ENCODE measurements at places on chromosomes 3 and 15.
A peak's percentile ranks its signal among the peaks of the same experiment; 100 is the strongest.

DNA sequence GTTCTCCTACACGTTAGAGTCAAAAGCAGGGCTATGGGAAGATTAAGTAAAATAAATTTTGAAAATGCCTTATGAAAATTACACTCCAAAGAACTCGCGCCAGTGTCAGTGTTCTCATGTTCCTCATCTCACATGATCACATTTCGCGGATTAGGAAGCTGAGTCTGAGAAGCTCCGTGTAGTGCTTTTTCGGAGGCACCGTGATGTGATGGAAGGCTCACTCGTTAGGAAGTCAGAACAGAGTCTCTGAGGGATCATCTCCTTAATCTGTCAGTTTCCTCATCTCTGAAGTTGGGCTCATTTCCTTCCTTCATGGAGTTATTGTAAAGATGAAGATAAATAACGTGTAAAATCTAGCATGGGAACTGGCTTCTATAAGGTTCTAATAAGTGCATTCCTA is 3.2 kb downstream of the ADIPOQ start:
- H3K36me3 ChIP-seq = no peaks in the 10 kb centered on the region
- no peak overlapping the region for H3K27ac ChIP-seq
- DNase-seq = no peak
- peaks cover 33% of the 10 kb centered on the region for H3K27me3 ChIP-seq
- no peaks in the 10 kb centered on the region for H3K4me1 ChIP-seq
- H3K4me3 ChIP-seq = no peak overlapping the region

GRCh38 chr3:14001136-14001535 is 121.3 kb upstream of the WNT7A start:
- DNase-seq = no peak
- H3K4me1 ChIP-seq = no peaks in the 10 kb centered on the region
- peaks cover 18% of the 10 kb centered on the region for H3K27me3 ChIP-seq
- H3K4me3 ChIP-seq = no peak overlapping the region
- H3K36me3 ChIP-seq = no peaks in the 10 kb centered on the region

GRCh38 chr3:65787340-65787739 is 251.4 kb downstream of the MAGI1 start:
- no peak overlapping the region for H3K27ac ChIP-seq
- H3K36me3 ChIP-seq = no peaks in the 10 kb centered on the region

- no peaks in the 10 kb centered on the region for H3K36me3 ChIP-seq
- DNase-seq = no peak
- H3K27me3 ChIP-seq = no peaks in the 10 kb centered on the region
- no peak overlapping the region for H3K4me3 ChIP-seq
- H3K4me1 ChIP-seq = peaks cover 27% of the 10 kb centered on the region
Measured at GRCh38 chr3:65662095-65662494, 376.6 kb downstream of the MAGI1 start.

- peaks cover 4% of the 10 kb centered on the region for H3K36me3 ChIP-seq
- peak overlapping the region; percentile 70 for H3K27ac ChIP-seq
- peaks cover 32% of the 10 kb centered on the region for H3K4me1 ChIP-seq
- no peak overlapping the region for H3K4me3 ChIP-seq
Measured at GRCh38 chr3:100150473-100150872, 36.2 kb upstream of the FILIP1L start.

DNA sequence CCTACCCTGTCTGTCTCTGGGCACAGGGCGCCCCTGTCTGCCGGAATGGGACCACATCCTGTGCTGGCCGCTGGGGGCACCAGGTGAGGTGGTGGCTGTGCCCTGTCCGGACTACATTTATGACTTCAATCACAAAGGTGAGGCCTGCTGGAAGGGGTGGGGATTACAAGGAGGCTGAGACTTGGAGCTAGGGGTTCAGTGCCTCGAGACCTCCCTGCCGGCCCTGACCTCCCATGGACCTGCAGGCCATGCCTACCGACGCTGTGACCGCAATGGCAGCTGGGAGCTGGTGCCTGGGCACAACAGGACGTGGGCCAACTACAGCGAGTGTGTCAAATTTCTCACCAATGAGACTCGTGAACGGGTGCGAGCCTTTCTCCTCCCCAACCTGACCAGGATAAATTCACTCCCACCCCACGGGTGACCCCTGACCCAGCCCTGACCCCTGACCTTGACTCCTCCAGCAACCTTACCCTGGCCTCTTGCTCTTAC is 20.4 kb downstream of the PTH1R start:
- peaks cover 44% of the 10 kb centered on the region for H3K4me1 ChIP-seq
- no peaks in the 10 kb centered on the region for H3K36me3 ChIP-seq
- no peak overlapping the region for H3K4me3 ChIP-seq
- H3K27ac ChIP-seq = no peak overlapping the region

GRCh38 chr15:77580996-77581682 is 51.6 kb downstream of the LINGO1 start:
- H3K27ac ChIP-seq = no peak overlapping the region
- no peaks in the 10 kb centered on the region for H3K36me3 ChIP-seq
- H3K4me3 ChIP-seq = no peak overlapping the region
- peak; percentile 59 for DNase-seq
- peaks cover 25% of the 10 kb centered on the region for H3K4me1 ChIP-seq

- H3K4me1 ChIP-seq = peaks cover 25% of the 10 kb centered on the region
- no peaks in the 10 kb centered on the region for H3K36me3 ChIP-seq
- peak overlapping the region; percentile 58 for H3K27ac ChIP-seq
Measured at GRCh38 chr15:31264559-31265089, 62.0 kb upstream of the KLF13 start.

DNA sequence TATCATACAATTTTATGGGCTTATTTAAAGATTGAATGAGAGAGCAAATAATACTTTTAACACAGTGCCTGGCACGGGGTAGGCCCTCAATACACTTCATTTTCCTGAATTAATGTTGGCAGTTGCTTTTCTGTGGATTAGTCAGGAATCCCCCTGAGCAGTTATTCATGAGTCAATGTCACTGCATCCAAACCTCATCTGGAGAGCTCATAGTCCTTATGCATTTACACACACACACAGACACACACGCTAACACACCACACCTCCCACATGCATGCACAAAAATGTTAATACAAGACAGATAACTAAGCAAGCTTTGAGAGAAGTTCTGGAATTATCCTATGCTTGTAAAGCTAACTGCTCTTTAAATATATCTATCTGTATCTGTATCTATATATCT is 34.0 kb upstream of the TNFAIP8L3 start:
- peaks cover 11% of the 10 kb centered on the region for H3K4me1 ChIP-seq
- no peak overlapping the region for H3K27ac ChIP-seq
- no peak overlapping the region for H3K4me3 ChIP-seq
- no peak for DNase-seq
- H3K27me3 ChIP-seq = no peaks in the 10 kb centered on the region

DNA sequence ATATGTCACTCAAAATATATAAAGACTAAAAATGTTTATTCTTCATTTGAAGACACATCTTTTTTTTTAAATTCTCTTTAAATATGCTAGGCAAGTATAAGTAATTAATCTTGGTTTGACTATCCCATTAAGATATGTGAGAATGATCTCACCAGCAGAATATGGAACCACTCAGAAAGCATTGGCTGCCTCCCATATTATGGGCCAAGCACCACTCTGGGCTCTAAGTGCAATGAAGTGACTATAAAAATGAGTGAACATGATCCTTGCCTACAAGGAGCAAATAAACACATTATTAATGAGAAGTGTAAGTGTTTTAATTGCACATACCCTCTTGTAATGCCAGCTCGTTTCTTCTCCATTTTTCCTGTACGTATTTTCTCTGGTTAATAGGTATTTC is 328.5 kb downstream of the NAALADL2 start:
- DNase-seq = no peak
- no peak overlapping the region for H3K27ac ChIP-seq
- no peaks in the 10 kb centered on the region for H3K27me3 ChIP-seq
- no peaks in the 10 kb centered on the region for H3K36me3 ChIP-seq
- no peak overlapping the region for H3K4me3 ChIP-seq
- H3K4me1 ChIP-seq = no peaks in the 10 kb centered on the region

DNA sequence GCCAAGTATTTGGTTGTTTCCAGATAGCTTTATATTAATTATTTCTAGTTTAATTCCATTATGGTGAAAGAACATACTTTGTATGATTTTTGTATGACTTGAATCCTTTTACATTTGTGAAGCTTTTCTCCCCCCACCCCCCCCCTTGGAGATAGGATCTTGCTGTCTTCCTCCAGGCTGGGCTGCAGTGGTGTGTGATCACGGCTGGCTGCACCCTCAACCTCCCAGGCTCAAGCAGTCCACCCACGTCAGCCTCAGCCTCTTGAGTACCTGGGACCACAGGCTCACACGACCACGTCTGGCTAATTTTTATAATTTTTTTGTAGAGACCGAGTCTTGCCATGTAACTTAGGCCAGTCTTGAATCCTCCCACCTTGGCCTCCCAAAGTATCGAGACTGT is 29.5 kb downstream of the ARL8B start:
- no peak overlapping the region for H3K4me3 ChIP-seq
- no peaks in the 10 kb centered on the region for H3K36me3 ChIP-seq
- H3K4me1 ChIP-seq = peaks cover 34% of the 10 kb centered on the region
- no peak overlapping the region for H3K27ac ChIP-seq
- no peaks in the 10 kb centered on the region for H3K27me3 ChIP-seq

DNA sequence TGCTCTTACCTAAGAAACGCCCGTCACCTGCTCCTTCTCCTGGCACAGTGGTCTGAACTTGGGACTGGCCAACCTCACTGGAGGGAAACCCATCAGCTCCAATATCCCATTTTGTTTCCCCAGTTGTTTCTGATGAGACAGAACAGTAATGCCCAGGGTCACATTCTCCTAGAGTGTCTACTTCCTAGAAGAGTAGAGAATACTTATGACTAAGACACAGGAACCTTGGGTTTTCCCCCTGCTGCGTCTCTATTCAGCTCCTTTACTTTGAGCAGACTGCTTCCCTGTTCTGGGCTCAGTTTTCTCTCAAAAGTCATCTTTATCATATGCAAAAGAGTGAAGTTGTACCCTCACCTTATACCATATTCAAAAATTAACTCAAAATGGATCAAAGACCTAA is 79.4 kb downstream of the POLR2M start:
- H3K27ac ChIP-seq = no peak overlapping the region
- peaks cover 32% of the 10 kb centered on the region for H3K4me1 ChIP-seq
- H3K4me3 ChIP-seq = no peak overlapping the region
- H3K27me3 ChIP-seq = no peaks in the 10 kb centered on the region

- no peaks in the 10 kb centered on the region for H3K4me1 ChIP-seq
- no peak for DNase-seq
- H3K27me3 ChIP-seq = no peaks in the 10 kb centered on the region
- H3K27ac ChIP-seq = no peak overlapping the region
Measured at GRCh38 chr3:50028346-50028745, 60.4 kb upstream of the RBM5 start.

DNA sequence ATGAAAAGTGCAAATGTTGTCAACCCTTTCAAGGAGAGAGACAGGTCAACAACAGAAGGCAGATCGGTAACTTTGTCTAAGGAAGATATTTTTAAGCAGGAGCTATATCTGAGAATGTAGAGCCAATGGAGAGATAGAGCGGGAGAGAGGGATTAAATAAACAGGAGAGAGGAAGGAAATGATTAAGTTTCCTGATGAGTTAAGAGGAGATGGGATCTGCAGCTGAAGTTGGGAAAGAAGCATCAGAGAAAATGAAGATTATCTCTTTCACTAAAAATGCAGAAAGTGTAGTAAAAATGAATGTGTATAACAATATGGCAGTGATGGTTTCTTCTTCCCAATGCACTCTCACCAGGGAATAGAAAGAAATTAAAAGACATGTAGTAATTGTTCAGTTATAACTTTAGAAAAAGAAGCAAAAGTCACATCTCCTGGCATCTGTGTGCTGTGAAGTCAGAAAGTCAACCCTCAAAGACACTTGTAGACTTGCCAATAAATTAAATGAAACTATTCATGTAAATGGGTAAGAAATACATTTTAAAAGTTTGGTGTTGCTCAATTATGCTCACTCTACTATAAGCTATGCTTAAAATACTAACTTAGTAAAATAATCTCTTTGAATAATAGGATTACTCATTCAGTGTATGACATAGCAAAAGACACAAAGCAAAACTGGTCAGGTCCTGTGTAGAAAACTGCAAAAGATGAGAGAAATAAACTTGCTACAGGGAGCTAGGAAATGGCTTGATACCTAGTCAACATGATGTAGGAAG is 264.6 kb downstream of the ZIC4 start:
- no peak for DNase-seq
- no peak overlapping the region for H3K4me3 ChIP-seq
- no peaks in the 10 kb centered on the region for H3K4me1 ChIP-seq

GRCh38 chr3:71753701-71754609 is at the start of gene GPR27:
Gene GPR27 (plus strand): TSS chr3:71753855. CDS start chr3:71754050, 195 bp downstream.
- H3K36me3 ChIP-seq = no peaks in the 10 kb centered on the region
- DNase-seq = peak; percentile 17
- no peak within 1 kb of the TSS for H3K27ac ChIP-seq
- peaks cover 8% of the 10 kb centered on the region for H3K4me1 ChIP-seq
- H3K27me3 ChIP-seq = peaks cover 53% of the 10 kb centered on the region

- peaks cover 27% of the 10 kb centered on the region for H3K27me3 ChIP-seq
- no peak overlapping the region for H3K27ac ChIP-seq
- no peak for DNase-seq
- H3K4me1 ChIP-seq = no peaks in the 10 kb centered on the region
- no peaks in the 10 kb centered on the region for H3K36me3 ChIP-seq
- no peak overlapping the region for H3K4me3 ChIP-seq
Measured at GRCh38 chr15:29302871-29303270, 33.2 kb upstream of the NSMCE3 start.

GRCh38 chr3:99625643-99626416 is 12.6 kb upstream of the COL8A1 start:
- no peak for DNase-seq
- H3K4me3 ChIP-seq = no peak overlapping the region
- no peak overlapping the region for H3K27ac ChIP-seq
- no peaks in the 10 kb centered on the region for H3K36me3 ChIP-seq
- no peaks in the 10 kb centered on the region for H3K4me1 ChIP-seq
- no peaks in the 10 kb centered on the region for H3K27me3 ChIP-seq

DNA sequence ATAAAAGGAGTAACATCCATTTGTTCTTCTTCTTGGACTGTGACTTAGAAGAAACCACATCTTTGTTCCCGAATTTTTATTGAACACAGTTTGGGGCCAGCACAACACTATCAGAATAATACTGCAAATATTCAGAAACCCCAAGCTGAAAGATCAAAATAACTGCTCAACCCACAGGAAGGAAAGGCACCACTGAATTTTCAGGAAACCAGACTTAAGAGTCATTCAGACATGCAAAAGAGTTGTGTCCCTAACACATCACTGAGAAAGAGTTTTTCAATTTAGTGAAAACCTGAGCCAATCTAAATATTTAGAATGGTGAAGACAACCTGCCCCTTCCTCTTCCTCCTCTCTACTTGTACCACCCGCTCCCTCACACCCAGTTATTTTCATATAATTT is 295.0 kb upstream of the RORA start:
- H3K4me1 ChIP-seq = no peaks in the 10 kb centered on the region
- H3K36me3 ChIP-seq = no peaks in the 10 kb centered on the region
- no peak overlapping the region for H3K4me3 ChIP-seq
- H3K27ac ChIP-seq = no peak overlapping the region
- H3K27me3 ChIP-seq = peaks cover 25% of the 10 kb centered on the region

DNA sequence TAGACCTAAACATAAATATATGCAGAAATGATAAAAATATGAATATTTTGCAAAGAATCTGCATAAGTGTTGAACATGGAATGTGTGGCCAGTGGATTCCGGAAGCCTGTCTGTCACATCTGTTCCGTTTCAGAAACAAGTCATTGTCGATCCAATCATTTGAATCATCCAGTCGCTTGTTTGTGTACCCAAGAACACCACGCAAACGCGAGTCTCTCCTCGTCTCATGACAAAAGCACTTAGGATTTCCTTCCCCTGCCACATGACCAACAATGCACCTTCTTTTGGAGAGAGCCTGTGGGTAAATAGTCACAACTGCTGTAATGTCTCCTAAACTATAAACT is 80.2 kb downstream of the FMN1 start:
- no peak for DNase-seq
- H3K4me3 ChIP-seq = no peak overlapping the region
- H3K27me3 ChIP-seq = no peaks in the 10 kb centered on the region
- H3K4me1 ChIP-seq = peaks cover 5% of the 10 kb centered on the region

All from left ventricle myocardium inferior (tissue), 1 donor.